CD4-positive, alpha-beta T cell treated with Interleukin-6 for 4 hours (primary cell): ENCODE measurements at places on chromosomes 1 and 21.

- no peak for DNase-seq
Observed at GRCh38 chr1:17538010-17538409, 1.5 kb upstream of the ARHGEF10L start.

- DNase-seq = no peak
Observed at GRCh38 chr1:225813214-225813964, 3.5 kb downstream of the EPHX1 start.

DNA sequence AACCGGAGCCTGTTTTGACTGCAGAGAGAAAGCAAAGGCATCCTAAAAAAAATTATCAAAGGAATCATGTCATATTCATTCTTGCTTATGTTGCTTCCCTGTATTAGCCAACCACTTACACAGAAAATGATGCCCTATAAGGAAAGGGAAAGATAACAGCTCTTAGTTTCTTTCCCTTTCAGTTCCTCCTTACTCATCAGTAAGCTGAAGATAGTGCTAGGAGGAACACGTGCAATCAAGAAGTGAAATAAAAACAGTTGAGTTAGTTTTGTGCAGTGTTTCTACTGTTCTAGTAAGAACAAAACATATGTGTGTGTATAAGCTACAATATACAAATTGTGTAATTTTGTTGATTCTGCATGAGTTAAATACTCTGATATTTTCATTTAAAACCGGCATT is 45.3 kb upstream of the MTF2 start:
- no peak for DNase-seq

- DNase-seq = no peak
Observed at GRCh38 chr1:93219443-93219842, 38.9 kb downstream of the CCDC18 start.

GRCh38 chr1:195909061-195909460 is 699.2 kb downstream of the KCNT2 start:
- DNase-seq = no peak

GRCh38 chr21:39637197-39637970 is 24.6 kb downstream of the B3GALT5 start:
- no peak for DNase-seq

- DNase-seq = no peak
Observed at GRCh38 chr21:21963911-21964310, 965.7 kb downstream of the NCAM2 start.

DNA sequence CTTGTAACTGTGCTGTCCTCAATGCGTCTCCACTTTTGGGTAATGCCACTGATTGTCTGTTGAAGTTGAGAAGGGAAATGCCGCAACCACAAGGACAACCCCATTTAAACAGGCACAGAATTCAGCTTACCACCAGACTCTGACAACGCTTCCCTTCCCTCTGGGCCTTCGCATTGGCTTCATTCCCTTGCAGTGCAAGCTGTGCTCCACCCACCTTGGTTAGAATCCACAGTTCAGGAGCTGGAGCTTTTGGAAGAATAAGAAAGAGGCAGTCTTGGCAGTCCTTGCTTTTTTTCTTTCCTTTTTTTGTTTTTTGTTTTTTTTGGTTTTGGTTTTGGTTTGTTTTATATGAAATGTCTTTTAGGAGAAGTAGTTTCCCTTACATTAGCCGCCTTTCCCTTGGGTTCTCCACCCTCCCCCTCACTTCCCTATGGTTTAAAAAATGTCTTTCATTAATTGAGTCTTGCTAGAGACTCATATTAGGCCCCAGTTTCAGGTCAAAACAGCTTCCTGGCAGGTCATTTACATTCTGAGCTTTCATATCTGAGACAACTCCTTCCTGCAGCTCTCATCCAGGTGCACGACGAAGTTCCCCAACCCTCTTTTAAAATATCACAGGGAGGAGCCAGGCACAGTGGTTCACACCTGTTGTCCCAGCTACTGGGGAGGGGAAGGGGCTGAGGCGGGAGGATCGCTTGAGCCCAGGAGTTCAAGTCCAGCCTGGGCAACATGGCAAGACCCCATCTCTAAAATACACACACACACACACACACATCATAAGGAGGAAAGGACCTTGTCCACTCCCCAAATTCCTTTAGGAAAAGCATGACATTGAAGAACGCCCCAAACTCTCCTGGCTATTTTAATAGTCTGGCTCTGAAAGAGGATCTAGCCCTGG is 20.7 kb upstream of the LAX1 start:
- peak; percentile 44 for DNase-seq

DNA sequence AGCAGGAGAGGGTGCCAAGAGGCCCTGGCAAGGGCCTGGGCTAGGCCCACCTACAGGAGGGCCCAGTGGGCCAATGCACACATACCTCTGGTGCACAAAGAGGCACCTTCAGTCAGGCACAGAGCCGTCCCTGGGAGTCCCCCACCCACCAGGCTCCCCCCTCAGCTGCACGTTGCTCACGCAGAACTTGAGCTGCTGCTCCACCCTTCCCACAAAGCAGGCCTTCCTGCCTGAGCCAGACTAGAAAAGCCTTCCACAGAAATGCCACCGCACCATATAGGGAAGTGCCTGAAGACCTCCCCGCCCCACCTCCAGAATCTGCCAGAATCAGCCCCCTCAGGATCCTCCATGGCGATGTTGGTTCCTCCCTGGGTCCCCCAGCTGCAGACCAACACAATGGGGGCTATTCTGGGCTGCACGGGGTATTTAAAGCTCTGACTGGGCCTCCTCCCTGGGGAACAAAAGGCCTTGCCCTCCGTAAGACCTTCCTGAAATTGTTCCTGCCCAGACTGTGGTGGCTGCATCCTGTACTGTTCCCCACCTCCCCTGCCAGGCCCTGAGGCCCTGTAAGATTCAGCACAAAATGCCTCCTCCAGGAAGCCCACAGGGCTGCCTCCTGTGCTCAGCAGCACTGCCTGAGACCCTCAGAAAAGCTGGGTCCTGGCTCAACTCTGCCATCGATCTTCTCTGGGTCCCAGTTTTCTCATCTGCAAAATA is 27.2 kb downstream of the HSPG2 start:
- DNase-seq = peak; percentile 14

DNA sequence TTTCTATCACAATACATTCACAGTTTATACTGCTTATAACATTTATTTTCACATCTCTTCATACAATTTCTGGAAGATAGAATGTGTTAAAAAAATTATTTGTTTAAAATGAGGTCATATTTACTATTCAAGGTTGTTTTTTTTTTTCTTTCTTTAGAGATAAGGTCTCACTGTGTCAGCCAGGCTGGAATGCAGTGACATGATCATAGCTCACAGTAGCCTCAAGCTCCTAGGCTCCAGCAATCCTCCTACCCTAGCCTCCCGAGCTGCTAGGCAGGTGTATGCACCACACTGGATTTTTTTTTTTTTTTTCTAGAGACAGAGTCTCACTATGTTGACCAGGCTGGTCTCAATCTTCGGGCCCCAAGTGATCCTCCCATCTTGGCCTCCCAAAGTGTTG is 19.0 kb upstream of the RNF11 start:
- no peak for DNase-seq

DNA sequence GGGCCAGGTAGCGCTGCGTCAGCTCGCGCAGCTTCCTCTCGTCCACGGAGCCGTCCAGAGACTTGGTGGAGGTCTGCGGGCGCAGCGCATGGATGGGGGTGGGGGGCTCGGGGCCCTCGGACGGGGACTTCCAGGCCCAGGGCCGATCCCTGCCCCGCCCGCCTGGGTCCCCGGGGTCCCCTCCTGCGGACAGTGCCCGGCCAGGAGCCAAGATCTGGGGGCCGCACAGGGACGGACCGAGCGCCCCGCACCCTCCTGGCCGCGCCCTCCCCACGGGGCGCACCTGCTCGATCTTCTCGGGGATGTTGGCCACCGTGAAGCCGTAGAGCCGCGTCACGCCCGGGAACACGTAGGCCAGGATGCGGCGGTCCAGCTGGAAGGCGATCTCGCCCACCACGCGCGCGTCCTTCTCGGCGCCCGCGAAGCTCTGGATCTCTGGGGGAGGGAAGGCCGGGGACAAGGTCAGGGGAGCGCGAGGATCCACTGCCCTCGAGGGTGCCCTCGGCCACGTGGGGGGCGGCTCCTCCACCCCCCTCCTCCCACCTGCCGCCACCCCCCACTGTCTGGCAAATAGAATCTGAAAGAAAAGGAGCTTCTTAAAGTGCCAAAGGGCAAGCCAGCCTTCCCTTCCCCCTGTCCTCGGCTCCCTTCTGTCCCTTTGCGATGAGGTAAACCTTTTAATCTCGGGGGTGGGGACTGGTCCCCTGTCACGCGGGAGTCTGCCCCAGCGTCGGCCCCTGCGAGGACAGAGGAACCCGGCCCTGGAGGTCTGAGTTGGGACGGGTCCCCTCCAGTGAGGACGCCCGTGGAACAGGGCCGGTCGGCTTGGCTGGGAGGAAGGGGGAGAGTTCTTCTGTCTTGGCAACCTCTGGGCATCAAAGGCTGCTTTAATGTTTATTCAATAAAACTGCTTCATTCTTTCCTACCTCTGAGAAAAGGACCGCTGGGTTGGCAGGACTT is 6.5 kb upstream of the FTCD start:
- DNase-seq = no peak

- DNase-seq = no peak
Observed at GRCh38 chr1:177256153-177257075, 85.7 kb downstream of the BRINP2 start.

- no peak for DNase-seq
Observed at GRCh38 chr1:29543586-29543985, 307.3 kb downstream of the PTPRU start.
